CD4-positive, alpha-beta T cell treated with Interferon gamma for 1 hour (primary cell): ENCODE measurements at places on chromosomes 16 and 17.

DNA sequence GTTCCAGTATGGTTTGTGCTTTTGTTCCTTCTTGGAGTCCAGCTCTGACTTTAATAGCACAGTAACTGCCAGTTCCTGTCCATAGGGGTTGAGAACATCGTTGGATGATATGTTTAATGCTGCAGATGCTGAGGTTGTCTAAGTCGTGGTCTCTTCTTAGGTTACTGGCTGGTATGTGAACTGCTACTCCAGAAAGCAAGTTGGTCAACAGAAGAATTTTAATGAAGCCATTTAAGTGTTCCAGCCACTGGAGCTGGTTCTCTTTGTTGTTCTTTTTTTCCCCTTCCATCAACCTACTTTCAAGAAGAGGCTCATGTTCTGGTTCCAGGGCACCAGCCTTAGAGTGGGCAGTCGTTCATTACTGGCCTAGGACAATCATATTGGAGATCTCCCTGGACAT lies 140.3 kb upstream of the TBX2 start:
- no peak for DNase-seq

- DNase-seq: no peak
Measured at GRCh38 chr17:14068542-14069250, 608 bp upstream of the COX10 start.

GRCh38 chr17:31095236-31096105 lies 694 bp downstream of the NF1 start:
- peak; percentile 5 for DNase-seq

DNA sequence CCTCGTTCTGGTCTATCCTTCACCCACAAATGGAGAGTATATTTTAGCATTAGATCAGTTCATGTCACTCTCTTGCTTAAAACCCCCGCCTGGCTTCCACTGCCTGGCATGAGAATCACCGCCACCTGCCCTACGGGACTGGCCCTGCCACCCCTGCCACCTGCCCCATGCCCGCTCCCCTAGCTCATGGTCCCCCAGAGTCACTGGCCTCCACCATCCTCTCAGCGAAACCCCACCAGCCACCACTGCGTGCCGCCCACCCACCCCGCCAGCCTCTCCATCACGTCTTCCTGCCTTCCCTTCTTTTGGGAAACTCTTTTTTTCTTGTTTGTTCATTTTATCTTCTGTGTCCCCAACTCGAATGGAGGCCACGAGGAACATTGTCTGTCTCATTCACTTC lies 982 bp upstream of the ENPP7 start:
- DNase-seq: no peak

- DNase-seq: peak; percentile 98
Measured at GRCh38 chr17:68457539-68458259, 403 bp upstream of the WIPI1 start.

GRCh38 chr17:64639516-64639915 lies 22.6 kb downstream of the SMURF2 start:
- no peak for DNase-seq

GRCh38 chr17:55664287-55664686 lies 58.4 kb downstream of the TMEM100 start:
- peak; percentile 36 for DNase-seq

DNA sequence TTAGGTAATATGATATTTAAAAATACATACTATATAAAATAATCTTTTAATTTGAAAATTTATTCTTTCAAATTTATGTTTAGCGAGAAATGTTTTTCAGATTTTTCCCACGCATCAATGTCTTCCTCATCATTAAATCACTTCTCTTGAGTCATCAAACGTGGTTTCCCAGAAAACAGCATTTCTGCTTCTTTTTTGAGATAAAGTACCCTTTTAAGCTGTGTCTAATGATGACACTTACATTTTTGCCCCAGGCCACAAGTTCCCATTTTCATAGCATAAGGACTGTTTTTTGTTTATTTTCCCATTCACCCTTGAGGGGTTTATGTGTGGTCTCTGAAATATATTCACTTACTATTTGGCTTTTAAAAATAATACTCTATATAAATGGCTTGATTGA lies 139.0 kb upstream of the HS3ST3A1 start:
- no peak for DNase-seq

DNA sequence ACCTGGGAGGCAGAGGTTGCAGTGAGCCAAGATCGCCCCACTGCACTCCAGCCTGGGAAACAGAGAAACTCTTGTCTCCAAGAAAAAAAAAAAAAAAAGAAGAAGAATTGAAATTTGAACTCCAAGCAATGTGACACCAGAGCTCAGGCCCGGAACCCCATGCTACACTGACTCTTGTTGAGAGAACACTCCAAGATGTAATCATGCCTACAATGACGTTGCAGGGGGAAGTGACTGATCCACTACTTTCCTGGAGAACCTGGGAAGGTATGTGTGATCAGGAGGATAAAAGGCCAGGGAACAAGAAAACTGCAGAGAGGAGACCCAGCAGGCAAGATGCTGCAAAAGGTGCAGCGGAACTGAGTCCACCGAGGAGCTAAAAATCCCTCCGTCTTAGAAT lies 57.9 kb downstream of the ADCY9 start:
- DNase-seq: no peak

DNA sequence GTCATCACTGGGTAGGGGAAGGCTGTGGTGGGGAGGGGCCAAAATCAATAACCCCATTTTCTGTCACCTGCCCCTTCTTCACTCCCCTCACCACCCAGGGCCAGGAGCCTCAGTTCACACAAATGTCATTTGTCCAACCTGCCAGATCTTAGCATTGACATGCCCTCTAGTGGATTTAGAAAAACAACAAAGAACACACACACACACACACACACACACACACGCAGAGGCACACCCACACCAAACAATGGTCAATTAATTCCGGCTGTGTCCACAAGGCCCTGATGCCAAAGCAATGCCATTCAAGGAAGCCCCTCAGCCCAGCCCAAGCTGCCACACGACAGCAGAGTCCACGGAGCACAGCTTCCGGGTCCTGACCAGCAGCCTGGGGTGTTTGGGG lies 68.4 kb downstream of the NOG start:
- DNase-seq: no peak

DNA sequence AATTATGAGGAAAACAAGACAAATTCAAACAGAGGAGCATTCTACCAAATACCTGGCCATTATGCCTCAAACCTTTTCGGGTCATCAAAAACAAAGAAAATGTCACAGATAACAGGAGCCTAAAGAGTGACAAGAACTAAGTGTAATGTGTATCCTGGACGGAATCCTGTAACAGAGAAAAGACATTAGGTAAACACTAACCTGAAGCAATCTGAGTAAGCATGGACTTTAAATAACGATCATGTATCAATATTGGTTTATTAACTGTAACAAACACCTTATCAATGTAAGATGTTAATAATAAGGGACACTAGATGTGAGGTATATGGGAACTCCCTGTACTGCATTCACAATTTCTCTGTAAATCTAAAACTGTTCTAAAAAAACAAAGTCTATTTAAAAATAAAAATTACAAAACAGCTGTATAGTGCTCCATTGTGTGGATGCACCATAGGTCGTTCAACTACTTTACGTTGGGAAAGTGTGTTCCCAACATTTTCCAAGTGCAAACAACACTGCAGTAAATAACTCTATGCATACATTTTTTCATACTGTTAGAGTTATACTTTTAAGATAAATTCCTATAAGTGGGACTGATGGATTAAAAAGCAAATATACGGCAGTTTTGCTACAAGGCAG lies 14.8 kb downstream of the CMC2 start:
- no peak for DNase-seq

DNA sequence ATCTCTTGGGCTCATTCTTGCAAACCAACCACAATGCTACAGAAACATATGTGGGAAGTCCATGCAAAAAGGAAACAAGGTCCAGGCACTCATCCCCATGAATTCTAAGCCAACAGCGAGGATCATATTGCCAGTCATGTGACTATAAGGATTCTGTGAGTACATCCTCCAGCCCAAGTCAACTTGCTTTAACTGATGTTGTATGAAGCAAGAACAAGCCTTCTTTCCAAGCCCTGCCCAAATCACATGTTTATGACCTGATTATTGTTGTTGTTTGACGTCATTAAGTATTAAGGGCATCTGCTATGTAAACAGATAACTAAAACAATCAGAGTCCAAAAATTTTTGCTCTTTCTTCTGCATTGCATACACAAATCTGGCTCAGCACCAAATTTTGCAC lies 78.2 kb upstream of the MON1B start:
- no peak for DNase-seq

DNA sequence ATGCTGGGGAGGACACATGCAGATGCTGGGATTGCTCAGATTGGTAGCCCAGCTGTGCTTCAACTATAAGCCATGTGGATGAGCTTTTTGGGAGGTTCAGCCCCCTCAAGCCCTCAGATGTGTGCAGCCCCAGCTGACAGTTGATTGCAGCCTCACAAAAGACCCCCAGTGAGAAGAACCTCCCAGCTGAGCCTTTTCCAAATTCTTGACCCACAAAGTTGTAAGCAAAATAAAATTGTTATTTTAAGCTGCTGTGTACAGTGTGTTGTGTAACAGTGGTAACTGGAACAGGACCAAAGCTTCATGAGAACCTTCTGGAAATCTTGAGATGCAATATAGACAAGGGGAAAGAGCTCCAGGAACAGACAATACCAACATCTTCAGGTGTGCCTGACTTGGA lies 156.8 kb upstream of the IRX3 start:
- DNase-seq: no peak

DNA sequence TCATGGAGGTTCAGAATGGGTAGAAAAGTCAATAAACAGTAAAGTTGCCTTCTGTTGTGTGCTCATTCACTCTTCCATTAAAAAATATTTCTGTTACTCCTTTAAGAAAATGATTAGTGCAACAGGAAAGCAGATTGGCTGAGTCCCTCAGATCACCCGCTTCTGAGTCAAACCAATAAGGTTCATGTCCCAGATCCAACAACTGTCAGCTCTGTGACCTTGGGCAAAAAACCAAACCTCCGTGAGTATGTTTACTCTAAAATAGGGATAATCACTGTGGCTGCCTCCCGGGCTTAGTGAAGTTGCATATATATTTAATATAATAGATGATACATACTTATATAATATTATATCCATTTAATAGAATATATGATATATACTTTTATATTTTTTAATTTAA lies 698.5 kb upstream of the RBFOX1 start:
- no peak for DNase-seq

GRCh38 chr17:40417258-40417608 lies 463 bp downstream of the TOP2A start:
- DNase-seq: no peak

DNA sequence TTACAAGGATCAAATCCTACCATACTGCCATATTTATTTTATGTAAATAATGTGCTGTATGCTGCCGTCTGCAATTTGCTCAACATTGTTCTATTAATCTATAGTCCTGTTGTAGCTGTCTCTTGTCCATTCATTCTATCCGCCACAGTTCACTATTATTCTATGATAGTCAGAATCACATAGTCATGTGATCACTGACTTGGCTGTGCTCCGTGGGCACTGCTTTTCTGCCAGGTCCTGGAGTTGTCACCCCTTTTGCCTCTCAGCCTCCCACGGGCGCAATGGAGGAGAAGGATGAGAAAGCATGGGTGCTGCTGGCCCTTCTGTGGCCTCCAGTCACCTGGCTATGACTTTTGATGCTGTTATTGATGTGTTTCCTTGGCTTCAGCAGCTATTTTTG lies 37.3 kb upstream of the ANKFY1 start:
- DNase-seq: no peak

DNA sequence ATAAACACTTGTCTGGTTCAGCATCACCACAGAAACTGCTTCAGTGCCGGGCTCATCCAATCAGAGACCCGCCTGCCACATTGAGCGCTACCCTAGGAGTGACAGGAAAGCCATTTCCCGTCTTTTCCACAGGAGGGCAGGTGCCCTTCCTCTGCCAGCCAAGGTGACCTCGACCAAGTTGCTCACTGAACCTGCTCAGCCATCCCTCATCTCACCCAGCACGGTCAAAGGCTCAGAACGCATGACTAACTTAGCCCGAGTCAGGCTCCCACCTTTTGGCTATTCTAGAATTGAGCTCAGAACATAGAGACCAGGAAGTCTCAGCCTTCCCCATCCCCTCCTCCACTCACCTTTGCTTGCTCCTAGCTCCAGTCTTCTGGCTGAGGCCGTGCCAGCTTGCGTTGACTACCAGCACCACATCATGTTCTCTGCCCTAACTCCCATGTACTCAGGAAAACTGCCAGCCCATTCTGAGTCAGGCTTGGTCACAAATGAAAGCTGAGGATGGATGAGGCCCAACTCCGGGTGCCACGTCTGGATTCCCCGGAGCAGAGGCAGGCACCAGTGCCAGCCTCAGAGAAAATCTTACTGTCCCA lies 15.6 kb downstream of the MRPS23 start:
- no peak for DNase-seq

GRCh38 chr16:67184453-67184994 lies 761 bp upstream of the MATCAP1 start:
- DNase-seq: no peak

DNA sequence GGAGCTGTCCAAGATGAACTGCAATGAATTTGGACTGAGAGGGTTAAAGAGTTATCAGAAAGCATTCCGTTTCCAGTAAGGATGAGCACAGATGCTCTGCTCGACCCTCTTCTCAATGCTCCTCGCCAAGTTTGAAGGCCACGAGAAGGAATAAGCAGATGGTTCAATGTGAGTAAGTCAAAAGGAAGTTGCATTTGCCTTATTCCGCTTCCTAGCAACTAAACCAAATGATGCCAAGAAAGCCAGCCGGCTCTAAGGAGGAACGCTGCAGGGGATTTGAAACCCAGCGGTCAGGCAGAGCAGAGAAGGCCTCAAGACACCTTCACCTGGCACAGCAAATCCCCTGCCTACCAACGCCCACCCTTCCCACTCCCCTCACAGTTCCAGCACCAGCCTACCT lies 52.1 kb upstream of the CNEP1R1 start:
- no peak for DNase-seq

DNA sequence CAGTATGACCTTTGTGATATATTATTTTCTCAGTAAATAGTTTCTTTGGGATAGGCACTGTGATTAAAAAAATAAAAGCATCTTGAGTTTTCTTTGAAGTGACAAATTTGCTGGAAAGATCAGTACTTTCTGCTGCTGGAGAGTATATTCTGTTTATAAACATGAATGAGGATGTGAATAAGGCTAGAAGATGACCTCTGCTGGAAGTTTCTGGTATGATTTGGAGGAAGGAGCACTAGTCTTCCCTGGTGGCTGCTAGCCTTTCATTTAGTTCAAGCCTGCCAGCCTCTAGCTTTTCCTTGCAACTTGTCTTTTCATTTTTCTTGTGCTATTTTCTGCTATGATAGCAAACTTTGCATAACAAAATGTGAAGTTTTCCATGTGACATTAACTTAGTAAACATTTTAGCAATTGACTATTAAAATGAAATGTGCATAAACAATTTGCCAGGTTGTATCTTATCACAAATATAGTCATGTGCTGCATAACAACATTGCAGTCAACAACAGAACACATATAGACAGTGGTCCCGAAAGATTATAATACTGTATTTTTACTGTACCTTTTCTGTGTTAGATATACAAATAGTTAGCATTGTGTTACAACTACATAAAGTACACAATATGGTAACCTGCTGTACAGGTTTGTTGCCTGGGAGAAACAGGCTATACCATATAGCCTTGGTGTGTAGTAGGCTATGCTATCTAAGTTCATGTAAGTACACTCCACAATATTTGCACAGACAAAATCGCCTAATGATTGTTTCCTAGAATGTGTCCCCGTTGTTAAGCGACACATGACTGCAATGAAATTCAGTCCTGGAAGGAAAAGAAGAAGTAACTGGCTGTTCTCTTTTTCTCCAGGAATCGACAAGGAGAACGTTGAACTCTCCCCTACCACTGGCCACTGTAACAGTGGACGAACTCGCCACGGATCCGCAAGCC lies 18.1 kb upstream of the RAB11FIP4 start:
- no peak for DNase-seq

GRCh38 chr16:24116989-24117388 lies 139.1 kb upstream of the CACNG3 start:
- DNase-seq: no peak

GRCh38 chr17:72733619-72734282 lies 358.7 kb downstream of the SLC39A11 start:
- no peak for DNase-seq
